ENCODE measurements at places on chromosomes 11 and 22. TPM values are rescaled to one million over a fixed set of nuclear protein-coding genes. Genes with fewer than 3 reads are reported as not detected.

GRCh38 chr22:29306175-29306834 is at the start of gene GAS2L1:
Gene GAS2L1, plus strand, starts transcription at chr22:29306650. Its CDS starts 1,456 bp downstream, at chr22:29308106.
- DNase-seq, result peak; percentile 89

Gene AIFM3
- total RNA-seq, result not detected

DNA sequence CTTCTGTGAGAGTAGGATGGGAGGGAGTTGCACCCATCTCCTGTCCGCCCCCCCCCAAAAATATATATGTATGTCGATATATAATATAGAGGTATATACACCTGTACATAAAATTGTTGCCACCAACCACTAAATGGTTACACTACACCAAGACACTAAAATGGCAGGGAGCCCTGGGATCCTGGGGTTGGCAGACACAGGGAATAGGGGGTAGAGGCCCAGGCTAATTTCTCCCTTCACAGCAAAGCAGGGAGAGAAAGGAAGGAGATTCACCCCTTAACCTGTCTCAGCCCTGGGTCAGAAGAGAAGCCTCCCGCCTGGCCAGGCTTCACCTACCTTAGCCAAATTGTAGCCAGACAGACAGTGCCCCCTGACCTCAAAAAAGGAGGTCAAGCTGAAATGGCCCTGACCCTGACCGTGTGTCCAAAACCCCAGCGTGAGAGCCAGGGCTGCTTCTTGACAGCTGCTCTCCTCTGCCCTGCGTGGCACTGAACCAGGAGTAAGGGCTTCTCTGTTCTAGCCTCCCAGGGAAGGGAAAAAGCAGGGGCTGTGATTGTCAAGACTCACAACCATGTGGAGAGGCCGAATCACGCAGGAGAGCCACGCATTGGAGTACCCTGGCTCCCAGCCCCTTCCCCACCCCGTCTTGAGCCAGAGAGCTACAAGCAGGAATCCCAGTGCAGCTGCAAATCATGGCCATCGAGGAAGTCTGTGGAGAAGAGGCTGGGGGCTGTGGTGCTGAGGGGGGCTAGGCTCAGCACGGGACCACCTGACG is 40.5 kb downstream of the SGSM3 start:
- DNase-seq, result no peak

GRCh38 chr11:116580799-116581198 is 192.0 kb downstream of the BUD13 start:
- no peak for DNase-seq

DNA sequence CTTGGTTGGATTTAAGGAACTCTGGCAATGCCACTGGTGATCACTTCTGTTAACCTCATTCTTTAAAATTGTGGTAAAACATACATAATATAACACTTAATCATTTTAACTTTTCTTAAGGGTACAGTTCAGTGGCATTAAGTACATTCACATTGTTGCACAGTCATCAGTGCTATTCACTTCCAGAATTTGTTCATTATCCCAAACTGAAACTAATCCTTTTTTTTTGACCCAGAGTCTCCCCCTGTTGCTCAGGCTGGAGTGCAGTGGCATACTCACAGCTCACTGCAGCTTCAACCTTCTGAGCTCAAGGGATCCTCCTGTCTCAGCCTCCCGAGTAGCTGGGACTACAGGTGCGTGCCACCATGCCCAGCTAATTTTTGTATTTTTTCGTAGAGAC is 10.6 kb downstream of the ELF5 start:
- DNase-seq, result no peak

DNA sequence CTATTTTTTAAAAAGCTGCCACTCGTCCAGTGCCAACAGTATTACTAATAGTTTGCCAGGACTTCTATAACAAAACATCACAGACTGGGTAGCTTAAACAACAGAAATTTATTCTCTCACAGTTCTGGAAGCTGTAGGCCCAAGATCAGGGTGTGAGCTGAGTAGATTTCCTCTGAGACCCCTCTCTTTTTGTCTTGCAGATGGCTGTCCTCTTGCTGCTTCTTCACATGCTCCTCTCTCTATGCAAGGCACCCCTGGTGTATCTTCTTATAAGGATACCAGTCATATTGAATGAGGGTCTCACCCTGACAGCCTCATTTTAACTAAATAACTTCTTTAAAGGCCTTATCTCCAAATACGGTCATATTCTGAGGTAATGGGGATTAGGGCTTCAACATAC is 390.9 kb downstream of the DLG2 start:
- no peak for DNase-seq

- DNase-seq, result no peak
These were observed 51.7 kb upstream of the FBXO3 start for GRCh38 chr11:33825854-33826560.

DNA sequence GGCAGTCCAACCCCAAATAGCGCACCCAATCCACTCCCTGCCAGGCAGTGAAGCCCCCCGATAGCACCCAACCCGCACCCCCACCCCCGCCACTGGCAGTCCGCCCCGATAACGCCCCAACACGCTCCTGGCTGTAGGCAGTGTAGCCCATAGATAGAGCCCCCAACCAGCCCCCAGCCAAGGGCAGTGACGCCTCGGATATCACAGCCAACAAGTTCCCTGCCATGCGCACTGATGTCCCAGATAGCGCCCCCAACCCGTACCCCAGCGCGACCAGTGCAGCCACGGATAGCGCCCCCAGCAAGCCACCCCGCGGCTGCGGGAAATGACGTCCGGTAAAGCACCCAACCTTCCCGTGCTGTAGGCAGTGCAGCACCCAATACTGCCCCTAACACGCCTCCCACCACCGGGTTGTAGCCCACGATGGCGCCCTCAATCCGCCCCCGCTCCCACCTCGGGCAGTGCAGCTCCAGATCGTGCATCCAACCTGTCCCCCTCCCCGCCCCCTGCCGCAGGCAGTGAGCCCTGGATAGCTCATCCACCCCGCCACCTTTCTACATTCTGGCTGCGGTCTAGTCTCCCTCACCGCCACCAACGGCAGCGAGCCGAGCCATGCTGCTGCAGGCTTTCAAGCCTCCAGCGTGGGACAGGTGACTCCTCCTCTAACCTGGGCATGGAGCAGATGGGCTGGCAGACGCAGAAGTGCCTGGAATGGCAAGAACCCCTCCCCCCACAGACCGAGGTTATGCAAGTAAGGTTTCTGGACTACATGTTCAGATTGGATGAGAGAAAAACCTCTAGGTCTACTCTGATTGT is 625 bp downstream of the RFPL2 start:
- DNase-seq, result no peak

DNA sequence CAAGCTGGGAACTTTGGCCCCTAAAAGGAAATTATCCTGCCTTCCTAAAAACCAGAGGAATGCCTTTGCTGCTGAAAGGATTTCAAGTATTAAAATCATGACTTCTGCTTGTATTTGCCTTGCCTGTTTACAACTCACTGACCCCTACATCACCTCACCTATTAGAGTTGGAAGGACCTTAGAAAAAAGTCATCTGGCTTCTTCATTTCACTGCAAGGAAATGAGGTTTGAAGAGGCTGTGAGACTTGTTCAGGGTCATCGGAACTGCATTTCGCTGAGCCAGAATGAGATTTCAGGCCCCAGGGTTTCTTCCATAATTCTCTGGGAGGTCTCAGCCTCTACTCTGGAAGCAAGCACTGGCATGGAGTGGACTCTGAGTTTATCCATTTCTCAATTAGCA is 304.1 kb downstream of the BUD13 start:
- DNase-seq, result no peak

- no peak for DNase-seq
These were observed 47.0 kb upstream of the CCDC89 start for GRCh38 chr11:85732965-85733364.

Gene OR4B1
- total RNA-seq, result not detected

Gene C1QTNF5
- total RNA-seq, result 14.9 TPM

Gene SLC43A1
- 12.5 TPM for total RNA-seq

Gene TMPRSS4
- total RNA-seq, result 3.4 TPM

DNA sequence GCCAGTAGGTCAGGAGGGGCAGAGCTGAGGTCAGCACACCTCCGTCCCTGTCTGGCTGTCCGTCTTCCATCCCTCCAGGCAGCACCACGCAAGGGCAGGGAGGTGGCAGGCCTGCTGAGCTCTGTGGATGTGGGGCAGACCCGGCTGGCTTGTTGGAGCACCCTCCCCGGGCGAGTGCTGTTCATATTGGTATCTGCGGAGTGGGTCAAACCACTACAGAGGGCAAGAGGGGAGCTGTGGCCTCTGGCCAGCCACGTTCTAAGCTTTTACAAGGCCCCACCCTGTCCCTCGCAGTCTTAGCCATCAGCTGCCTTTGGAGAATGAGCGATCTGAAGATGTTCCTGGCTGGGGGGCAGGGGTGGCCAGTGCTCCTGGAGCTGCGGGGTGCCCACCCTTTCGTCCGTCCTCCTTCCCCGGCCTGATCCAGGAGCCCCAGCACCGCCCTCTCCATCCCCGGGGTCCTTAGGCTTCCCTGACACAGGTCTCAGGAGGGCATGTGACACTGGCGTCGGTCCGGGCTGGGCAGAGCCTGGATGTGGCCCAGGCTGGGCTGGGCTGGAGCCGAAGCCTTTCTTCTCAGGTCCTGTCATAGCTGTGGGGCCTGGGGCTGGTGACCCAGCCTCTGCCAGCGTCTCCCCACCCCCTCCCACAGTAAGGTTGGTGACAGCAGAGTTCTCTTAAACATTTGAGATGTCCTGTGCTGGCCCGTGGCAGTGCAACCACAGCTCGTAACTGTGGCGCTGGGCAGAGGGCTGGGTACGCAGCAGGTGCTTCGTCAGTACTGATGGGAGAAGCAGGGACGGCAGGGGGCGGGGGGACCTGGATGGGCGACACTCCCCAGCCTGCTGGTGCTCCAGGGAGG is 31.7 kb upstream of the GRAMD4 start:
- no peak for DNase-seq

- DNase-seq, result no peak
These were observed 382.5 kb upstream of the KIRREL3 start for GRCh38 chr11:127383026-127383425.

DNA sequence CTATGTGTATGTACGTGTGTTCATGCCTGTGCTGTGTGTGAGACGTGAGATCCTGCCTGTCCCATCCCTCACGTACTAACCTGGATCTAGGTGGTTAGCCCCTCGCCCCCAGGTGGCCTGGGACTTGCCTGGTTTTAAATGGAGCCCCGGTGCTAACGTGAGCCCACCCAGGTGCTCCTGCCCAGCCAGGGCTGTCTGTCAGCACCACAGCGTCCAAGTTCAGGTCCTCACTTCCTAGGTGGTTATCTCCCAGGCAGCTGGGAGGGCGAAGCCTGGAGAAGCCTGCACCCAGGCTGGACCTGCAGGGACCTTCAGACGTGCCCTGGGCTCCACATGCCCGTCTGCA is 86.0 kb downstream of the KCNQ1 start:
- no peak for DNase-seq

Gene SHISA8
- total RNA-seq, result not detected

DNA sequence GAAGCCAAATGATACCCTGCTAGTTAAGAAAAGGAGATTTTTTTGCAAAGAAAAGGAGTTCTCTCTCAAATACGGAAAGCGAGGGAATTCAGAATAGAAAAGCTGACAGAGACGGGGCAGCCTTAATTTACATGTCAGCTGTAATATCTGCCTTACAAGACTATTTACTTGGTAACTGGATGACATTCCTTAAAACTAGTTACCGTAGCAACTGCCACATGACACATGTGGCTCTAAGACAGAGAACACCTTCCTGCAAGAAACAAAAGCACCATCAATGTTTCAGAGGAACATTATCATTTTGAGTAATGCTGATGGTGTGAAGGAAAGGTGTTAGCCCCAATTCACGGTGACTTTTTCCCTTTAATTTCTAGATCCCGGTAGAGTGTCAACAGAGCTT is 222.1 kb downstream of the LRRC4C start:
- DNase-seq, result no peak

Gene INPP5J
- total RNA-seq, result 6.3 TPM

GRCh38 chr11:17387254-17387653 is 1.2 kb downstream of the KCNJ11 start:
- no peak for DNase-seq

All from umbilical cord (tissue), 2 donors.